Stimulated activated CD8-positive, alpha-beta memory T cell treated with anti-CD3 and anti-CD28 coated beads, Interleukin-7, amount 100 ng/mL, for 1 hour (primary cell): ENCODE measurements at places on chromosomes 4 and X.

DNA sequence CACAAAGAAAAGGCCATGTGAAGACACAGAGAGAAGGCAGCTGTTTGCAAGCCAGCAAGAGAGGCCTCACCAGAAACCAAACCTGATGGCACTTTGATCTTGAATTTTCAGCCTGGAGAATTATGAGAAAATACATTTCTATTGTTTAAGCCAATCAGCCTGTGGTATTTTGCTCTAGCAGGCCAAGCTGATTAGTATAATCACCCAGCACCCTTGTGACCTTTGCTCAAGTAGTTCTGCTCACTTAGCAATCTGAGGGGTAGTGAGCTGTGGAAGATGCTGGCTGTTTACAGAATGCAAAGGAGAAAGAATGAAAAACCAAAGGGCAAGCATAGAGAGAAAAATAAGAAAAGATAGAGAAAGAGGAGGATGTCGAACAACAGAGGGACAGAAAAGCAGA lies 396.4 kb upstream of the BOD1L1 start:
- DNase-seq: no peak

DNA sequence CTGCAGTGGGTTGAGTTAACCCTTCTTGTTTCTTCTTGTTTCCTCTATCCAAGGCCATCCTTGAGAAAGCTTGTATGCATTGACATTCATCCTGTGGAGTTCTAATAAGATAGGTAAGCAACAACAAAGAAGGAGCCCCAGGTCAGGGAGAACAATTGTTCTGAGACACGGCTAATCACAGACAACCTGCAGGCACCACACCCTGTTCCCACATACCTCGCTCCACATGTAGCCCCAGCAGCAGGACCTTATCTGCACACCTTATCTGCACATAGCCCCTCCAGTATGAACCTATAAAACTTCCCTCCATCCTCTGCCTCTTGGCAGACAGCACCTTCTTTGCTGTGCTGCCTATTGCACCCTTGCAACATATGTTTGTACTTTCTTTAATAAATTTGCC lies 129.1 kb downstream of the MSL3 start:
- no peak for DNase-seq

GRCh38 chr4:21872101-21872500 lies 76.5 kb downstream of the KCNIP4 start:
- DNase-seq: no peak

DNA sequence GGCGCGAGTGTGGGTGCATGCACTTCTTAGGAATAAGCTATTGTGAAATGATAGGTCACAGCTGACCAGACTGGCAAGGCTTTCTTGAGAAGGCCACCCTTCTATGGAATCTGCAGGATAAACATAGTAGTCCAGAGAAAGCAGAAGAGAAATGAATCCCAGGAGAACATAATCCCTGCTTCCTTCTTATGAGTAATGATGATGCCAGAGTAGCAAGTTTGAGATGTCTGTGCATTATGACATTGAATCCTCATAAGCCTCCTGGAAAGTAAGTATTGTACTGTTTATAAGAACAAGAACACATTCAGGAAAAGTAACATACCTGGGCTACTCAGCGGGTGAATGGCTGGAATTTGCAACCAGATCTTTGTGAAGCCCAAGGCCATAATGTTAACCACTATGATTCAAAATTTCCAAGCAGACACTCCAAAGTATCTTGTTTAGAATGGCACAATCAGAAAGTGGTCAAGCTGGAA lies 272.1 kb upstream of the HS3ST1 start:
- no peak for DNase-seq
